ENCODE measurements at places on chromosomes 12 and 14. TPM values are rescaled to one million over a fixed set of nuclear protein-coding genes. Genes with fewer than 3 reads are reported as not detected.

DHRS2 gene
- 4.8 TPM for total RNA-seq

- peak within 1 kb of the TSS; percentile 90 for H3K27ac ChIP-seq
- peak within 1 kb of the TSS; percentile 78 for H3K4me3 ChIP-seq
- H3K4me1 ChIP-seq = no peaks in the 10 kb centered on the region
- DNase-seq = peak; percentile 93
- no peaks in the 10 kb centered on the region for H3K36me3 ChIP-seq
These were observed at the start of gene EPS8 for GRCh38 chr12:15789220-15790171. EPS8 (minus strand) TSS chr12:15789388; CDS start chr12:15682951, 106,437 bp downstream.

- H3K27ac ChIP-seq = peak overlapping the region; percentile 96
- H3K36me3 ChIP-seq = no peaks in the 10 kb centered on the region
- no peaks in the 10 kb centered on the region for H3K4me1 ChIP-seq
- no peaks in the 10 kb centered on the region for H3K27me3 ChIP-seq
- DNase-seq = no peak
- no peak overlapping the region for H3K4me3 ChIP-seq
These were observed 2.9 kb upstream of the NAB2 start for GRCh38 chr12:57085999-57086492.

GRCh38 chr12:110543252-110543959 lies 39.7 kb downstream of the PPTC7 start:
- DNase-seq = peak; percentile 98
- H3K36me3 ChIP-seq = peaks cover 15% of the 10 kb centered on the region
- no peaks in the 10 kb centered on the region for H3K27me3 ChIP-seq
- H3K4me1 ChIP-seq = no peaks in the 10 kb centered on the region
- H3K4me3 ChIP-seq = peak overlapping the region; percentile 9
- H3K27ac ChIP-seq = peak overlapping the region; percentile 52

- H3K27me3 ChIP-seq = no peaks in the 10 kb centered on the region
- no peaks in the 10 kb centered on the region for H3K4me1 ChIP-seq
- DNase-seq = no peak
- no peak overlapping the region for H3K4me3 ChIP-seq
These were observed 236.2 kb upstream of the KRR1 start for GRCh38 chr12:75747572-75748021.
